Ovary (tissue), 10 donors: ENCODE measurements at places on chromosomes 7 and 10. TPM values are rescaled to one million over a fixed set of nuclear protein-coding genes. Genes with fewer than 3 reads are reported as not detected.

GRCh38 chr7:31408140-31408729, 67.7 kb upstream of the NEUROD6 start:
- H3K27me3 ChIP-seq, result no peaks in the 10 kb centered on the region
- H3K4me3 ChIP-seq, result no peak overlapping the region
- H3K36me3 ChIP-seq, result no peaks in the 10 kb centered on the region
- H3K4me1 ChIP-seq, result no peaks in the 10 kb centered on the region

GRCh38 chr10:62851442-62851841, 35.3 kb upstream of the EGR2 start:
- no peak for DNase-seq
- H3K27ac ChIP-seq, result no peak overlapping the region
- no peaks in the 10 kb centered on the region for H3K4me1 ChIP-seq
- no peaks in the 10 kb centered on the region for H3K36me3 ChIP-seq
- no peaks in the 10 kb centered on the region for H3K27me3 ChIP-seq
- H3K4me3 ChIP-seq, result no peak overlapping the region

GRCh38 chr7:28222636-28223035, 42.0 kb upstream of the JAZF1 start:
- H3K27ac ChIP-seq, result no peak overlapping the region
- H3K4me3 ChIP-seq, result no peak overlapping the region
- no peaks in the 10 kb centered on the region for H3K36me3 ChIP-seq
- DNase-seq, result no peak
- no peaks in the 10 kb centered on the region for H3K4me1 ChIP-seq

DNA sequence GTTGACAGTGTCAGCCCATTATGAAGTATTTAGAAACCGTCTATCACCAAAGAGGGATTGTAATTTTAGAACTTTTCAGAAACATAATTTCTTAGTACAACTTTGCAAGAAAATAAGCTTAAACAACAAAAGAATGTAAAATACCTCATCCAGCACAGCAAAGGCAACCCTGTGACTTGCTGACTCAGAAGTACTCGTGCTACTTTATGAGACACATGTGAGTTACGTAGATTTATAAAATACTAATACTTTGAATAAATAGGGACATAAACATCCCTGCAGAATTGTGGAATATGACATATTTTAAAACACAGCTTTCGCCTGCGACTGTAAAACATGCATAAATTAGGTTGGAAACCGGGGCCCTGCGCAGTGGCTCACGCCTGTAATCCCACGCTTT, 739.7 kb upstream of the ANKRD30A start:
- peaks cover 2% of the 10 kb centered on the region for H3K27me3 ChIP-seq
- H3K36me3 ChIP-seq, result no peaks in the 10 kb centered on the region
- H3K4me3 ChIP-seq, result no peak overlapping the region
- H3K4me1 ChIP-seq, result no peaks in the 10 kb centered on the region
- DNase-seq, result no peak
- no peak overlapping the region for H3K27ac ChIP-seq

DNA sequence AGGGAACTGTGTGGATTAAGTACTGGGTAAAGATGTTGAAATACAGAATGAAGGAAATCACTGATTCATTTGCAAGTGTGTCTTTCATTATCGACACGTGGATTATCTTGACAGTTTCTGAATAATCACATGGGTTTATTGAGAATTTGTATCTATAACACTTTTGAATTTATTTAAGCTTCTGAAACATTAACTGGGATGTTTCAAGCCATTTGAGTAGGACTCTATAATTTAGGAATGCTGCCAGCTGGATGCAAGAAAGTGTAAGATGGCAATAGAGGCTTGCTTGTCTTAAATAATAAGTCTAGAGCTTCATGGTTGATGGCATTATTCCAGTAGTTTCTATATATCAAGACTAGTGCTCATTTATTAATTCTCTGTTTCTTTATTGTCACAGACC, 1100.7 kb upstream of the GHITM start:
- DNase-seq, result no peak
- H3K36me3 ChIP-seq, result no peaks in the 10 kb centered on the region
- H3K27me3 ChIP-seq, result no peaks in the 10 kb centered on the region
- no peak overlapping the region for H3K4me3 ChIP-seq
- H3K4me1 ChIP-seq, result no peaks in the 10 kb centered on the region

DNA sequence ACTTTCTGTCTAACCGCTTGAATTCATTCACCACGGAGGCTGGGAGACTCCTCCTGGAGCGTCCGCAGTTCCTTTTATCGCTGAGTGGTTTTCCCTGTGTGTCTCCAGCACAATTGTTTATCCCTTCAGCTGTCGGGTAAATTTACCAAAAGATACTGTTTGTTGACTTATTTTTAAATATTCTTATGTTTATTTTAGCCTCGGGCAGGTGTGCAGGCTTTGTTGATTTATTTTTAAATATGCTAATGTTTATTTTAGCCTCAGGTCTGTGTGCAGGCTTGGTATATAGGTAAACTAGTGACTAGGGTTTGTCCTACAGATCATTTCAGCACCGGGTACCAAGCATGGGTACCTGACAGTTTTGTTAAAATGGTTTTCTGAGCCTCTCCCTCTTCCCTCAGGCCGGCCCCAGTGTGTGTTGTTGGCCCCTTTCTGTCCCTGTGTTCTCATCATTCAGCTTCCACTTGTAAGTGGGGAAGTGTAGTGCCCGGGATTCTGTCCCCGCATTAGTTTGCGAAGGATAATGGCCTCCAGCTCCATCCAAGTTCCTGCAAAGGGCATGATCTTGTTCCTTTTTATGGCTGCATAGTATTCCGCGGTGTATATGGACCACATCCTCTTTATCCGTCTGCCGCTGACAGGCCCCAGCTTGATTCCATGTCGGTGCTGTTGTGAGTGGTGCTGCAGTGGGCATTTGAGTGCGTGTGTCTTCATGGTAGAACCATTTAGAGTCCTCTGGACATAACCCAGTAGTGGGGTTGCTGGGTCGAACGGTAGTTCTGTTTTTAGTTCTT, 5.3 kb downstream of the GET4 start:
- H3K4me1 ChIP-seq, result peaks cover 34% of the 10 kb centered on the region
- no peaks in the 10 kb centered on the region for H3K36me3 ChIP-seq
- H3K27me3 ChIP-seq, result no peaks in the 10 kb centered on the region
- no peak overlapping the region for H3K27ac ChIP-seq

GRCh38 chr10:110455446-110455845, 42.3 kb upstream of the DUSP5 start:
- DNase-seq, result no peak
- H3K27me3 ChIP-seq, result no peaks in the 10 kb centered on the region
- no peak overlapping the region for H3K4me3 ChIP-seq

DNA sequence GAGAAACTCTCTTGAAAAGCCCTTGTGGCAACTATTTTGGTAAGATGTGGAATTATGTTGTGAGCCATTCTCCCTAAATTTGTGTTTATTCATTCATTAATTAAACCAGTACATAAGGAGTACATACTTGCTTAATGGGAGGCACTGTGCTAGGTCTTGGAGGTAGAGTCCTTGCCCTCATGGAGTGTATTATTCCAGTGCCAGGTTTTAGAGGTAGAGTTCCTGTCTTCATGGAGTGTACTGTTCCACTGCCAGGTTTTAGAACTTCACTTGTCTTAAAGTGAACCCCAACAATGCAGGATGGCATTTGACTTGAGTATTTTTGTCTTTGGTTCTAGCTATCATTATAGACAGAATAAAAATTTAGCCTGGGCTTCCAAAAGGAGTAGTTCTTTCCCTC, 8.8 kb downstream of the MXI1 start:
- peak overlapping the region; percentile 70 for H3K27ac ChIP-seq
- H3K36me3 ChIP-seq, result no peaks in the 10 kb centered on the region
- H3K4me3 ChIP-seq, result no peak overlapping the region
- H3K27me3 ChIP-seq, result no peaks in the 10 kb centered on the region
- DNase-seq, result no peak

DNA sequence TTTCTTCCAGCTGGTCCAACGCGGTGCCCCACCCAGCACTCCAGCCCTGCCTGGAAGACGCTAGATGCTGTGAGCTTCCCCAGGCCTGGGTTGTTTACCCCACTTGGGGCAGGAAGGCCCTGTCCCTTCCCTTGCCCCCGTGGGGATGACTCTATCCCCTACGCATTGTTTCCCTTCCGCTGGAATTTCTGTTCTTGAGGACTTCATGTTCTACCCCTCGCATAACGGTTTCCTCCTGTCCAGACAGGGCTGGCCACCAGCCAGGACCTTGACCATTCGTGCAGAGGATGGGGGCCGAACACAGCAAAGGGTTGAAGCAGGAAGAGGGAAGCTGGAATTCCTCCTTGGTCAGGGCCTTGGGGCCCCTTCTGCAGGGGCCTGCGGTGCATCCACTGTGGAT, 14.7 kb upstream of the SERPINE1 start:
- no peaks in the 10 kb centered on the region for H3K36me3 ChIP-seq
- H3K27ac ChIP-seq, result peak overlapping the region; percentile 85
- DNase-seq, result peak; percentile 88
- H3K4me3 ChIP-seq, result no peak overlapping the region

GRCh38 chr10:69819716-69820506, 18.2 kb downstream of the COL13A1 start:
- no peak for DNase-seq
- no peaks in the 10 kb centered on the region for H3K27me3 ChIP-seq
- no peak overlapping the region for H3K27ac ChIP-seq

DNA sequence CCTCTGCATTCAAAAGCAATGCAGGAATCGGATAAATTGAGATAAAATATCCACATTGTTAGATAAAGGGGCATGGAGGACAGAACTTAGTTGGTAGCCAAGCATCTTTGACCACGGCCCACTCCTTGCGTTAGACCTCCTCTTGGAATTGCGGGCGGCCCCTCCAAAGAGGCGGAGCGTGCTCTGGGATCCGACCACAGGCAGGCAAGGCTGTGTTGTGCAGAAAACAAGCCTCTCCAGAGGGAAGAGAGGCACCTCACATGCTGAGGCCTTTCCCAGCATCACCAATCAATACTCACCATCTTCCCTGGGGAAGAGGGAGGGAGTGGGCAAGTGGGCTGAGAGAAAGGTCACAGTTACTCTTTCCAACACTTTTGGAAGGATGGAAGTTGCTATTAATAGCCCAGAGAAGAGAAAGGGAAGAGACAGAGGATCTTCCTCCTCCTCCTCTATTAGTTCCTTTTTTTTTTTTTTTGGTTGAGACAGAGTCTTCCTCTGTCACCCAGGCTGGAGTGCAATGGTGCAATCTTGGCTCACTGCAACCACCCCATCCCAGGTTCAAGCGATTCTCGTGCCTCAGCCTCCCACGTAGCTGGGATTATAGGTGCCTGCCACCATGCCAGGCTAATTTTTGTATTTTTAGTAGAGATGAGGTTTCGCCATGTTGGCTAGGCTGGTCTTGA, 49.7 kb upstream of the NRF1 start:
- no peak for DNase-seq
- H3K4me3 ChIP-seq, result no peak overlapping the region
- no peak overlapping the region for H3K27ac ChIP-seq

DNA sequence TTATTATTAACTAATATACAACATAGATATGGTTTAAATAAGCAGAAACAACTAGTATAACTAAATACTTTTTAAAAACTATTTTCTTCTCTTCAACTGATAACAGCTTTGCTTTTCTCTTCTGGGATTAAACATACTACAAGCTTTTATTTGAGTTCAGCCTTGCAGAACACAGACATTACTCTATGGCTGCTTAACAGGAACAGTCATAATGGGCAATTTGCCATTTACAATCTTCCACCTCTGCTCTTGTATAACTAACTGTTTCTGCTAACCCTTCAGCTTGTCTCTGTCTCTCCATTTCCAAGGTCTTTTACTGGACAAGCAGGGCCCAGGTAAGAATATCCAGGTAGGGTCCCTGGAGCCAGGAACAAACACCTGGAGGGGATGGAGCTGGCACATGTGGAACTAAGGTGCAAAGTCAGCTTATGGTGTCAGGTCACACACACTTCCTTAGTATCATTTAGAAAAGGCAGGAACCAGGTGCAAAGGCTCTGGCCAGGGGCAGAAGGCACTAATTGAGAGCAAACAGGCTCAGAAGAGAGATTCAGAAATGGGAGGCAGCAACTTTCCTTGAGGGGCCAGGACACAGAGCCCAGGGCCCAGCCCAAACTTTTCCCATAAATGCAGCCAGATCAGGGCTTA, 93.1 kb downstream of the STRA8 start:
- H3K4me1 ChIP-seq, result no peaks in the 10 kb centered on the region
- H3K36me3 ChIP-seq, result no peaks in the 10 kb centered on the region
- DNase-seq, result no peak
- no peak overlapping the region for H3K27ac ChIP-seq
- no peaks in the 10 kb centered on the region for H3K27me3 ChIP-seq

GRCh38 chr10:74439213-74439612, 288.2 kb downstream of the ADK start:
- H3K27me3 ChIP-seq, result no peaks in the 10 kb centered on the region
- no peaks in the 10 kb centered on the region for H3K36me3 ChIP-seq
- H3K27ac ChIP-seq, result no peak overlapping the region

GRCh38 chr7:134464496-134464895, 5.6 kb upstream of the AKR1B1 start:
- H3K4me3 ChIP-seq, result no peak overlapping the region
- no peak for DNase-seq
- no peaks in the 10 kb centered on the region for H3K36me3 ChIP-seq
- H3K4me1 ChIP-seq, result no peaks in the 10 kb centered on the region
- no peaks in the 10 kb centered on the region for H3K27me3 ChIP-seq

DNA sequence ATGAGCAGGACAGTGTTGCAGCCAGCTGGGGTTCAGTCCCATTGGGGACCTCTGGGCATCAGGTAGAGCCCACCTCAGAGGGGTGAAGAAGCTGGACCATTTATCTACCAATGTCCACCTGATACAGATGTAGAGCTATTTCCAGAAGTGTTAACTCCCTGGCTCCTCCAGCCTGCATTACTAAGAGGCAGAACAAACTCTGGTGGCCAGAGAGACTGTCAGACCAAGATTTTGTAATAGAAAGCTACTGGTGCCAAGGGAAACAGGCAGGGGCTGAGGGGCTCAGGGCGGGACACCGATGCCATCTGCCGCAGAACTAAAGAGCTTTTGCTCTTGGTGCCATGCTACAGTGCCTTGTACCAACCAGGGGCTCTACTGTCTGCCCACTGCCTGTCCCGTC, 268.2 kb upstream of the HABP2 start:
- H3K4me3 ChIP-seq, result no peak overlapping the region
- H3K4me1 ChIP-seq, result no peaks in the 10 kb centered on the region
- H3K36me3 ChIP-seq, result no peaks in the 10 kb centered on the region

DNA sequence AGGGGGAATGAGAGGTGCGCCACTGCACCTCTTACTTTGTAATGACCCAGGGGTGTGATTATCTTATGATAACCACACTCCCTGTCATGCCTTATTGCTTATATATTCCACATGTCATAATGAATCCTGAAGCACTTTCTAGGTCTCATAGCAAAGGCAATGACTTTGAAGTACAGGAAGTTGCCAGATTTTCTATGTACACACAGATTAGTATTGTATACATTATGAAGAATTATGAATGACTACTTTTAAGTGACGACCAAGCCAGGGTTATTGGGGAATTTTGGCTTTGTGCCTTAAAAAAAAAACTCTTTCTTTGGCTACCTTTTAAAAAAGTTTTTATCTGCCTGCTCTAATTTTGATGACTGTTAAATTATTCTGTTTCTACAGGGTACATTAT, 269.6 kb downstream of the MDFIC start:
- H3K36me3 ChIP-seq, result no peaks in the 10 kb centered on the region
- no peak overlapping the region for H3K27ac ChIP-seq
- DNase-seq, result no peak

PNLIPRP2 gene
- 0.37 TPM for polyA plus RNA-seq

TMEM229A gene
- polyA plus RNA-seq, result 0.22 TPM

ADCYAP1R1 gene
- 7.1 TPM for polyA plus RNA-seq

SLC25A40 gene
- polyA plus RNA-seq, result 17.0 TPM

WNT2 gene
- 0.50 TPM for polyA plus RNA-seq

SPDYE2B gene
- not detected for polyA plus RNA-seq
